NCI-H1417 treated with DMSO at 0.1 percent for 48 hours (cell line): ENCODE measurements at places on chromosomes 12 and 14.

- no peak for DNase-seq
Observed at GRCh38 chr14:68791902-68792677, 777 bp downstream of the ZFP36L1 start.

DNA sequence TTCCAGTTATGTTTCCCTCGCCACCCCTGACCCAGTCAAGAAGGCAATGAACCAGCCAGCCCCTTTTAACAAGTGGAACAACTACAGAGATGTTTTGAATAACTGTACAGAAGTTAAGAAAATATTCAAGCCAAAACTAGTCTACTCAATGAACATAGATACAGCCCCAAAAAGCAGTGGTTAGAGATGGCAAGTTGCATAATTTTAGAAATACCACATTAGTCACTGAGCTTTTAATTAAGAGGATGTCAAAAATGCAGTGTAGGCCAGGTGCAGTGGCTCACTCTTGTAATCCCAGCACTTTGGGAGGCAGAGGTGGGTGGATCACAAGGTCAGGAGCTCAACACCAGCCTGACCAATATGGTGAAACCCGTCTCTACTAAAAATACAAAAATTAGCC is 27.2 kb downstream of the PROX2 start:
- no peak for DNase-seq

- DNase-seq = no peak
Observed at GRCh38 chr12:4943938-4944284, 34.2 kb downstream of the KCNA1 start.

- no peak for DNase-seq
Observed at GRCh38 chr12:13573698-13574321, 377.3 kb downstream of the EMP1 start.

GRCh38 chr12:45933504-45933903 is 56.9 kb downstream of the SCAF11 start:
- DNase-seq = no peak

DNA sequence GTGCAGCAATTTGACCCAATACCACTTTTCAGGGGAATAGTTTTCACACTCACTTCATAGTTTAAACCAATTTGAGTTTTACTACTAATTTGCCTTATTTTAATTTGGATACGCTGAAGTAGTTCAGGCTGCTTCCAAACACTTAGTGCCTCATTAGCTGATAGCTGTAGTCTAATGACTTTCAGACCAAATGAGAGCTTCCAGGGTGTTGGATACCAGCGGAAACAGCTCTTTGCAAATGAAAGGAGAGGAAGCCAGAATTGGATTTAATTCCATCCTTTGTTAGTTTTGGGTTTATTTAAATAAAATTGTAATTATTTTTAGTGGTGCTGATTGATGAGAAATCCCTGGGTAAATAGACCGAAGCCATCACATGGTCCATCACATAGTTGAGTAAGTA is 158.3 kb upstream of the SEL1L start:
- no peak for DNase-seq

GRCh38 chr12:109533487-109533740 is 39.9 kb downstream of the MMAB start:
- DNase-seq = no peak

DNA sequence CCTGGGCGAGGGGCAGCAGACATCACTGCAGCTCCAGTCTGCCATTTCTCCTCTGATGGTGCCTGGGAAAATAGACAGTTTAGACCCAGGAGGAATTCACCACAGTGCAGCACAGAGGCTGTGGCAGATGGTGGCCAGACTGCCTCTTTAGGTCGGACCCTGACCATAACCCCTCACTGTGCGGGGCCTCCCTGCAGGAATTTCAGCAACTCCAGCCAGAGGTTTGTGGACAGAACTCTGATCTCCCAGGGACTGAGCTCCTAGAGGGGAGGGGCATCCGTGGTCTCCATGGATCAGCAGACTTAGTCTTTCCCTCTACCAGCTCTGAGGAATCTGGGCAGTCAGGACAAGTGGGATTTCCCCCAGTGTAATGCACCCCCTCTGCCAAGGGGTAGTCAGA is 106.5 kb downstream of the ZC3H14 start:
- no peak for DNase-seq

DNA sequence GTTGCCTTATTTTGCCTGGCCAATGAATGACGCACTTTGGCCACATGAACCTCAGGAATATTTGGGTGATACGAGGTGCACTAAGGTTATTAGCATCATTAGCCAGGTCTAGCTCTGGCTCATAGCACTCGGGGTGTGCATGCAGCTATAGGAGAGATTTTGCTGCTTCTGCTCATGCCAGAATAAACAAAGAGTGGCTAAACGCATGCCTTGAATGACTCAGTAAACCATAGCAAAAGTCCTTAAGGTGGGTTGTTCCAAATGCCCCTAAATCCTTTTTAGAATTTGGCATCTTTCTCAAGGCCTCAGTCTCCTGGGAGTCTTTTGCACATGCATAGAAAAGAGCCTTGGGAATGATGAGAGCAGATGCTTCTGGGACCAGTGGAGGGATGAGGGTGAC is 343.7 kb upstream of the FKBP4 start:
- no peak for DNase-seq

GRCh38 chr14:59919570-59920377 is at the start of gene LRRC9:
LRRC9 (plus strand) TSS chr14:59920144.
- no peak for DNase-seq

- no peak for DNase-seq
Observed at GRCh38 chr12:52648012-52648550, 3.9 kb downstream of the KRT2 start.
